ENCODE measurements at places on chromosomes 12 and 14.

DNA sequence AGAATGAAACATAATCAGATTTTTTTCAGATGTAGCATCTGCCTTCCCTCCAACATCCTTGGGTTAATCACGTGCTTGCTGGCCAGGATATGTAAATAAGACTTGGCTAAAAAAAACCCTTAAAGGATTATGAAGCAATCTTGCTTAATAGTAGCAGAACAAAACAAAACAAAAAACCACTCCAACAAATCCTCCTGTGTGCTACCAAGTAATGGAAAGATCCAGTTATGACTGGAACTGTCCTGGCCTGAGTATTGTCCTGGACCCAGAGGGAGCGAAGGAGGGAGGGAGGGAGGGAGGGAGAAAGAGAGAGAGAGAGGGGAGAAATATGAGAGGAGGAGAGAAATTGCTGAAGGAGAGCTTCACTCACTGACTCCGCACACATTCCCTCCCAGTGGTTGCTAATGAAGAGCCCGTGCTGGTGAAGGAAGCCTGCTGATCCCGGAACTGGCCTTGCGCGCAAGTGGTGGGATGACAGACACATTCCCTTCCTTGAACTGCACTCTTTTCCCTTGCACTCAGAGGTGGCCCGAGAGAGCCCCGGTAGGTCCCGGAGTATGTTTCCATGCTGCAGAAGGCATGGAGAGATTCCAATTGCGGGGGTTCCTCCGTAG lies 57.2 kb downstream of the HMGA2 start:
- no peak for DNase-seq

- DNase-seq: no peak
Observed at GRCh38 chr12:123119808-123120207, 31.1 kb downstream of the PITPNM2 start.

DNA sequence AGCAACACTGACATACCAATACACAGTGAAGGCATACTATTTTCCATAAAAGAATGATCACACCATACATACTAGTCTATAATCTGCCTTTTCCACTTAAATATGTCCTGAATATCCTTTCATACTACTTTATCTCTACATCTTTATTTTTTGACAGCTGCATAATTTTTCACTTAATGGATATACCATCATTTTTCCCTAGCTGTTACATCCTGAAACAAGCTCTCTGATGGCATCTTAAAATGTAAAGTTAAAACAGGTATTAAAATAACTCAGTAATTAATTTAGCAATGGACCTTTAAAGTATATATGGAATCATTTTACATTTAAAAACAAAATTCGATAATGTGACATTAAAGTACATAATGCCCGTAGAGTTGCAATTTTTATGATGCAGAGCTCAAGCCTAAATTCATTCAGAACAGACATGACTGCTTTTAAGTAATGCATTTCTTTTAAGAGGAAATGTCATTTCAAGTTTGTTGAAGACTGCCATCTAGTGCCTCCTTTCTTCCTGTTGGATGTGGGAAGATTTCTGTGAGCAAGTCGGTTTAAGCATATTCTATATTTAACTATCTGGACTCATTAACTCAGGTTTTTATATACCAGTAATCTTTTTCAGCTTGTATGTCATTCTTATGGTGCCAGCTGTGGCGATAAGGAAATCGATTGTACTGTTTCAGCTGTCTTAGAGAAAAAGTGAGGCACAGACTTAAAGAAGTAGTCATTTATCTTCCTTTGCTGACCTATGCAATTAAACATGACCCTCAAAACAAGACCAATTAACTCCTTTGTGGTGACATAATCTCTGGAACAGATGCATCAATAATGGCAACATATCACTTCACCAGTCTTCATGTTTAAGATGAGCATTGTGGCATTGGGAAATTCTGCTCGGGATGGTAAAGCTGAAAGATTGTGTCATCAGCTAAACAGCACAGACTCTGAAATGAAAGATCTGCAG lies 20.3 kb downstream of the PRICKLE1 start:
- peak; percentile 21 for DNase-seq

GRCh38 chr12:25866586-25867378 lies 91.7 kb upstream of the RASSF8 start:
- DNase-seq: no peak

GRCh38 chr12:128513831-128514230 lies 246.9 kb downstream of the TMEM132C start:
- no peak for DNase-seq

DNA sequence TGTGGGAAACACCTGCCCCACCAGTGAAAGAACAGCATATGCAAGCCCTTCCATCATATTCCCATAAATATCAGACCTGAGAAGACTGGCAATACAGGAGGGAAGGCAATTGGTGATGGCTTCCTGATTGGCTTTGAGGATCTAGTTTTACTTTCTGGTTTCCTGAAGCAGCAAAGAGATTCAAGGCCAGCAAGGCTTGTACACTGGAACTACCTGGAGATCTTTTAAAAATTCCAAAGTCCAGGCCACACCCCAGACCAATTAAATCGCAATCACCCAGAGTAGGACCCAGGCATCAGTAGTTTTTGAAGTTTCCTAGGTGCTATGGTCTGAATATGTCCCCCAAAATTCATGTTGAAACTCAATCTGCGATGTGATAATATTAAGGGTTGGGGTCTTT lies 2.9 kb upstream of the TEP1 start:
- no peak for DNase-seq

- DNase-seq: no peak
Observed at GRCh38 chr12:2631653-2632350, 163.0 kb upstream of the FKBP4 start.

DNA sequence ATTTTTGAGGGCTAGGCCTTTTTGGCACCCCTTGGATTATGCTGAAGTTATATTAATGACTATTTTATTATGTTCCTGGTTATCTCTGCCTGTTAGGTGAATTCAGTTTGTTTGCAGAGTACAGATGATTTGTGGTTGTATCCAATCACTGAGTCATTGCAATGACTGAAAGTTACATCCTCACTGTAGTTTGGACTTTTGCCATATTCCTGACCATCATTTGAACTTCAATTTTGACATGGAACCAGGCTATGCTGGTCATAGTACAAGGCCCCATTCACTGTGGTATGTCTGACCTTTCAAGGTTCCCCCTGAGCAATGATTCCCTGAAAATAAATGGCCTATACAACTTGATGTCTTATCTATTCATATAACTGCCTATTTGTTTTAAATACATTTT lies 621.0 kb downstream of the CCER1 start:
- no peak for DNase-seq

DNA sequence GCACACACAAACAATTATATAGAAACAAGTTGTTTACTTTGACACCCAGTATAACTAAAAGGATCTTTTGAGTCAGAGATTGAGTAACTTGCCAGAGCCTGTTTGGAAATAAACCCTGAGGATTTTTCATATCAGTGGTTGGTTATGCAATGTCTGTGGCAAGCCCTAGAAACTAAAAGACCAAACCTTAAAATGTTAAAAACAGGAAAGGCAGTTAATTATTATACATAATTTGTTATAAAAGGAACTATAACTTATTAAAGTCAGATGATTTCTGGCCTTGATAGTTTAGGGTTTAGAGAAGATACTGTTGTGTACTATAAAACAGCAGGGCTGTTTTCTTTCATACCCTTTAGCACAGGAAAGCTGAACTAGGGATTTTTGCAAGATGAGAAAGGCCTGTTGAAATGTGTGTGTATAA lies 44.1 kb downstream of the PSEN1 start:
- DNase-seq: no peak

DNA sequence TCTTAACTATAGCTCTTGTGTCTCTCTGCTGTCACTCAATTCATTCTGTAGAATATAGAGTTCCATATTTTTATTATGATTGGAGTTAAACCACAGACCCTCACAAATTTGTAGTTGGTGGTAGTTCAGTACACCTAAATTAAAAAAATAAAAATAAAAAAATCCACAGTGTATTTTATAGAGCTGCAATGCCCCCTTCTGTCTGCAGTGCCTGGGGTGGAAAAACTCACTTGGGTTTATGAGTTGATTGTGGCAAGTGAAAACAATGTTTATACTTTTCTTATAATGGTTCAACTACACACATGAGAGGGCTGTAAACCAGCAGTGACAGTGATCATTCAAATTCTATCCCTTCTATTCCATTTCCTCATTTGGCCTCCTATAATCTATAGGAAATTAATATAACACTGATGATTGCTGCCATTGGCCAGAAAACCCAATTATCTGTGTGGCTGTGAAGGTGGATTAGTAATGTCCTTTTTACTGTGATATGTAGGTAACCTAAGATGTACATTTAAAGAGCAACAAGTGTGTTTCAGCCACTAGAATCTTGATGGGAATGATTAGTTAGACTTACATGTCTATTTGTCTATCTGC lies 166.9 kb upstream of the LRIG3 start:
- DNase-seq: no peak

DNA sequence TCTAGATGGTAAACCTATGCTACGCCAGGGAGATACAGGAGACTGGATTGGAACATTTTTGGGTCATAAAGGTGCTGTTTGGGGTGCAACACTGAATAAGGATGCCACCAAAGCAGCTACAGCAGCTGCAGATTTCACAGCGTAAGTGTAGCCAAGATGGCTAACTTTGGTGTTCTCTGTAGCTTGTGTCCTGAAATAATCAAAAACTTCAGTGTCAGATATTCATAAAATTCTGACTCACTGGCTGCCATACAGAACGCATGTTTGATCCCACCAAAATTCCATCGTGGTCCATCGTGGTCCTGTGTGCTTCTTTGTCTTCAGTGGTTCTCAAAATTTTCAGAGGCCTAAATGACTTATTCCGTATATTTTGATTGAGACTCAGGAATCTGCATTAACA lies 1.3 kb downstream of the STRAP start:
- DNase-seq: no peak

GRCh38 chr12:58268069-58268468 lies 326.7 kb downstream of the ATP23 start:
- DNase-seq: no peak

DNA sequence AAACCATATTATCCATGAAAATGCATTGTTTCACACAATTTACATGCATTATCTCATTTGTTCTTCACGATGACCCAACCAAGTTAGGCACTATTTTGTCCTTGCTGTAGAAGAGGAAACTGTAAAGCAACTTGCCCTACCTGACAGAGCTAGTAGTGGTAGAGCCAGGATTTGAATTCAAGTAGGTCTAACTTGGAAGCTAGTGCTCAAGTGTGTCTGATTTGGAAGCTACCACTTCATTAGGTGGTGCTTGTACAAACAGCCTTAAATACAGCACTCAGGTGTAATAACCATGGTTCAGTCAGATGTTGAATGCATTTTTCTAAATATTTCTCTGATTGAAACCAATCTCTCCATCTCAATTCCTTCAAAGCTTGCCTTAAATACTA lies 123.6 kb downstream of the PAWR start:
- no peak for DNase-seq

DNA sequence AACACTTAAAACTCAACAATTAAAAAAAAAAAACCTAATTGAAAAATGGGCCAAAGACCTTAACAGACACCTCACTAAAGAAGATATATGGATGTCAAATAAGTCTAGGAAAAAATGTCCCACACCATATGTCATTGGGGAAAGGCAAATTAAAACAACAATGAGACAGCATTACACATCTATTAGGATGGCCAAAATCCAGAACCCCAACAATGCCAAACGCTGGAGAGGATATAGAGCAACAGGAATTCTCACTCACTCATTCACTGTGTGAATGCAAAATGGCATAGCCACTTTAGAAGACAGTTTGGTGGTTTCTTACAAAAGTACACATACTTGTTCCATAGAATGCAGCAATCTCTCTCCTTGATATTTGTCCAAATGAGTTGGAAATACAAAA lies 173.7 kb downstream of the SLC25A21 start:
- DNase-seq: no peak

- DNase-seq: no peak
Observed at GRCh38 chr14:28870033-28870564, 103.5 kb downstream of the FOXG1 start.

DNA sequence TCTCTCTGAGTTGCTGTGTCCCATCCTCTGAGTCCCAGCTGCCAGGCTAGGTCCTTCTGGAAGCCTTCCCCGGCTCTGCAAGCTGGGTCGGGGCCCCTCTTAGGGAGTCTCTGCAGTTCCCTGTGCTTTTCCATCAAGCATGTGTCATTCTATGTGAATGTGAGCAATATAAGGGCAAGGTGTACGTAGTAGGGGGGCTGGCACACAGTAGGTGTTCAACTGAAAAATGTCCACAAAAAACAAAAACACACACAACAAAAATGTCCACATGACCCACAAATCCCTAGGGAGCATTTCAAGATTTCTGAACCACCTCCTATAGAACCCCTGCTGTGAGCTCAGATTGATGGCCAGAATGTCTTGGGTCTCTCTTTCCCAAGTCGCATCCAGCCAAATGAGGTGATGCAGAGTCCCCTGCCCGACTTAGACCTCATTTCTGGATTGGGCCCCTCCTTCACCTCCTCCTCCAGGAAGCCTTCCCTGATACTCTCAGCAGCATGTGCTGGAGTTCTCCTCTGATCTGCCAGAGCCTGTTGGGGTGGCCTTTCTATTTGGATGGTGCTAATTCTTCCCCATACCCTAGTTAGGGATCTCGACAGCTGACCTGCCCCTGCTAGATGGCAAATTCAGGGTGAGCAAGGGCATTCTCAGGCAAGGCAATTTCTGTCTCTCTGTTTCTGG lies 196.1 kb upstream of the LHX5 start:
- no peak for DNase-seq

DNA sequence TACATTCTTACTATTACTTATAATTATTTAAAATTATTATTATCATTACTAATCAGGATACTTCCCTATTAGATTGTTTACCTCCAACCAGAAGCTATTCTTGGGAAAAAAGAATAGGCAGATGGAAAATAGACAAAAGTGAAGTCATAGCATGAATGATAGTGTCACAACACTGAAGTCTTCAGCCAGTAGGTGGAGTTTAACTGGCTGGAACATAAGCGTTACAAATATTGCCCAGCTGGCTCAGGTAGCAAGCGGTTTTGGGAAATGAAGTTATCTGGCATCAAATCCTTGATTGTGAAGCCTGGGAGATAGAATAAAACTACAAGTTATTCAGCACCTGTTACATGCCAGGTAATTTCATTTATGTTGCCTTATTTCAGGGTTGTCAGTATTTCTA lies 762.9 kb downstream of the C12orf50 start:
- DNase-seq: no peak

DNA sequence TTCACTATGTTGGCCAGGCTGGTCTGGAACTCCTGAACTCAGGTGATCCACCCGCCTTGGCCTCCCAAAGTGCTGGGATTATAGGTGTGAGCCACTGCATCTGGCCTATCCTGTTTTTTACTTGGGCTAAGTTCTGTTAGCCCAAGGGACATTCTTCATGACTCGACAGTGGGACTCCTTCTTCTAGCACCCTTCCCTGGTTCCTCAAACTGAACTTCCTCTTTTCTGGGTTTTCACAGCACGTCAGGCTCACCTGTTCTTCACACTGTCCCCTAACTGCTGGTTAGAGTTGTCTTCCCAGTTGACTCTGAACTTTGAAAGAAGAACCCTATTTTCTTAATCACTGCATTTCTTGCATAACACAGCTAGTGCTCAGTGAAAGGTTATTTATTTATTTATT lies 22.5 kb downstream of the CABP1 start:
- no peak for DNase-seq

GRCh38 chr12:121441555-121441954 lies 41.6 kb downstream of the RNF34 start:
- no peak for DNase-seq

GRCh38 chr12:89528434-89528833 lies 2.6 kb upstream of the POC1B start:
- no peak for DNase-seq

- DNase-seq: no peak
Observed at GRCh38 chr12:52587563-52587962, 13.7 kb downstream of the KRT72 start.
